RKO (cell line): ENCODE measurements at places on chromosomes 6 and 20.
A peak's percentile ranks its signal among the peaks of the same experiment; 100 is the strongest.

DNA sequence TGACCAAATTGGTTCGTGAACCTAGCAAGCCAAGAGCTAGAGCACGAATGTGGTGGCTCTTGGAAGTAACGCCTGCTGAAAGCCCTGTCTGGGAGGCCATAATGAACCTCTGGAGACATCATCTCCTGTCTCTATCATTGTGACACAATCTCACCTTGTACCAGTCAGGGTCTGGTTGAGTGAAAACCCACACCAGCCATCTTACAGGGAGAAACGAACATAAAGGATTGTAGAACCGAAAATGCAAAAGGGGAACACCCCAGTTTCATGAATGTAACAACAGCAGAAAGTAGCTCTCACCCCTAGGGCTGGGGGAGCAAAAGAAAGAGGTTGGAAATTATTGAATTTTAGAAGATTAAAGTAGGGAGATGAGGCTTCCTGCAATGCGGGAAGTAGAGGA lies 50.9 kb upstream of the TAB2 start:
- DNase-seq, result no peak

DNA sequence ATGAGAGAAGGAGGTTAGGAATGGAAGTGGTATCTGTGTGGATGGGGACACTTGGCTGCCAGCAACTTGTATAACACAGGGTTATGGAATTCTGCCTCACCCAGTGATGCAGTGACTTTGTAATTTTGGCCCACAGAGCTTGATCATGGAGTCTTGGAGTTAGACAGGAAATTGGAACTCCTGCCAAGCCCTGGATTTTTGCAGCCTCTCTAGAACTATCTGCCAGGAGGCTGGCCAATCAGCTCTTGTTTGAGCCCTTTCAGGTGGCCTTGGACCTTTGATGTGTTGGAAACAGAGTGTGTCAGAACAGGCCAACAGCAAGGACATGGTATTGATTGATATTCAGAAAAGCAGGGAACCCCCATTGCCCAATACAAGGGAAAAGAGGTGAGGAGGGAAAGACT lies 157.7 kb upstream of the GGTLC1 start:
- DNase-seq, result no peak

- DNase-seq, result peak; percentile 59
These were observed 405.3 kb upstream of the HS3ST5 start for GRCh38 chr6:114747995-114748625.

DNA sequence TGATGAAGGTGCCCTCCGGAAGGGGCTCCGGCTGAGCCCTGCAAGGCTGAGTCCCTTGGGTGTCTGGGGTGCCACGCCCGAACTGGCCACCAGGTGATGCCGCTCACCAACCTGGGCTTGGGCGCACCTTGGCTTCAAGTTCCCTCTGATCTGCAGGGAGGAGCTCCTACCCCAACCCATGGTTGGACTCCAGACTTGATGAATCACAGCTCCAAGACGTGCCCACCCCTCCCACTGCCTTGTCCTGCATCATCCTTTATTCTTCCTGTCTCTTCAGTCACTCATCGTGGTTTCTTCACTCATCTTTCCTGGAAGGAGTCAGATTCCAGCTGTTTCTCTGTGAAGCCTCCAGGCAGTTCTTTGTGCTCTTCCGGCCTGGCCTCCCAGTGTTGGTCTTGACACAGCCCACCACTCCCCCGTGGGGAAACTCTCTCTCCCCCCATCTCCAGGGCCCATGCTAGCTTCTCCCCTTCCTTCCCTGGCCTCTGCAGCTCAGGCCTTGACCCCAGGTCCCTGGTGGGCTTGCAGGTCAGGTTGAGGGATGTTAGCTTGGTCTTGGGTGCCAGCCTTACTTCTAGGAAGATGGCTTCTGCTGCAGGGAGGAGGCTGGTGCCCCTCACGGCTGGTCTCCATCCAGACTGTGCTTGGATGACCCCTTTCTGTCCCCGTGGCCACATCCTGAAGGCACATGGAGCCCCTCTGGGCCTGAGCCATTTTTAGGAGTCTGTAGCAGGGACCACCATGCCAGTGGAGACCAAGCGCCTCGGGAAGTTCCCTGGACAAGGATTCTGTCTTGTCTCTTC lies 2.6 kb upstream of the ZBP1 start:
- peak; percentile 37 for DNase-seq

GRCh38 chr6:2439632-2440031 lies 194.2 kb upstream of the GMDS start:
- DNase-seq, result no peak

- no peak for DNase-seq
These were observed 401.9 kb downstream of the THBS2 start for GRCh38 chr6:168851460-168852375.

GRCh38 chr20:37202267-37202943 lies 23.1 kb upstream of the MROH8 start:
- DNase-seq, result peak; percentile 95

- DNase-seq, result no peak
These were observed 49.0 kb downstream of the PTPRT start for GRCh38 chr20:43140726-43141125.

- DNase-seq, result no peak
These were observed 39.5 kb downstream of the C20orf203 start for GRCh38 chr20:32634041-32634805.

DNA sequence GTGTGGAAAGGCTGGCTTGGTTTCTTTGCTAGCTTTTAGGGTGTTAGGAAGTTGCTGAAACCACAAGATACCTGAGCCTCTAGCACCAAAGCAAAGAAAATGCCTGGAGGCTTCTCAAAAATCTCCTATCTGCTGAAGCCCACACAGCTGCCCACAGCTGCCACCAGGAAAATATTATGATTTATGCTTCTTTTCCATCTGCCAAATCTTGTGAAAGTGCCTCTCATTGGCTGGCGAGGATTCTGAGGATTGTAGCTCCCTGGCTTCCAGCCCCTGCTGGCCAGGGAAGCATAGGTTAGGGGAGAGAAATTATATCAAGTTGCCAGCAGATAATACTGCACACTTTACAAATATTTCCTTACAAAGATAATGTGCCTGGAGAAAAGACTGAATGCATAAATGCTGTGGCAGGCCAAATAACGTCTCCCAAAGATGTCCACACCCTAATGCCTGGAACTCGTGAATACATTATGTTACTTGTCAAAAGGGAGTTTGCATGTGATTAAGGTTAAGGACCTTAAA lies 98.4 kb downstream of the MRPL14 start:
- no peak for DNase-seq

- no peak for DNase-seq
These were observed 97.3 kb downstream of the TBC1D32 start for GRCh38 chr6:121236984-121237383.

DNA sequence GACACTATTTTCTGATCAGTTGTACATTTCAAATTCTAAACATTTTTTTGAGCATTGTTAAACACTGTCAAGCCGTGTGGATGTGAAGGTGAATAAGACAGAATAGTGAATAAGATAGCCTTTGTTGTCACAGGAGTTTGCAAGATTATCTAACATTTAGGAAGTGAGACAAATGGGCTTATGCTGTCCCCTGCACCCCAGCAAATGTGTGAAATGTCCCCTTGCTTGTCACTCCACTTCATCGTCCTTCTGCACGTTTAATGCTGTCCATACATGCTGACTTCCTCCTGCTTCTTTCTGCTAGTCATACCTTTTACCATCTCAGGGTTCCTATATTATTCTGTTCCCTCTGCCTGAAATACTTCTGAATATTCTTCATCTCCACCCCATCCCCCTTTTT lies 62.6 kb downstream of the CBFA2T2 start:
- no peak for DNase-seq

- DNase-seq, result peak; percentile 51
These were observed 344.8 kb downstream of the THBS2 start for GRCh38 chr6:168908887-168909286.

GRCh38 chr6:135537741-135538301 lies 40.3 kb upstream of the AHI1 start:
- peak; percentile 81 for DNase-seq

DNA sequence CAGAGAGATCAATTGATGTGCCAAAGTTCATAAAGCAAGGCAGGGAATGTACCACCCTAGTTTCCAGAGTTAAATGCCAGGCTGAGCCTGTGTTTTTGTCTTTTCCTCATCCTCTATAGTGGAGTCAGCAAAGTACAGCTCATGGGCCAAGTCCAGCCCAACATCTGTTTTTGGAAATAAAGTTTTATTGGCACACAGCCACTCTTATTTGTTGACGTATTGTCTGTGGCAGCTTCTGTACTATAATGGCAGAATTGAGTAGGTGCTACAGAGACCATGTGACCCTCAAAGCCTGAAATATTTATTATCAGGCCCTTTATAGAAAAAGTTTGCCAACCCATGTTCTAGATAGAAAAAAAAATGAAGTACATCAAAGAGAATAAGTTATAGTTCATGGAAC lies 187.0 kb downstream of the TSHZ2 start:
- no peak for DNase-seq

GRCh38 chr6:8627085-8627861 lies 191.9 kb upstream of the SLC35B3 start:
- peak; percentile 54 for DNase-seq

GRCh38 chr20:60202046-60202445 lies 243.8 kb downstream of the CDH26 start:
- no peak for DNase-seq

DNA sequence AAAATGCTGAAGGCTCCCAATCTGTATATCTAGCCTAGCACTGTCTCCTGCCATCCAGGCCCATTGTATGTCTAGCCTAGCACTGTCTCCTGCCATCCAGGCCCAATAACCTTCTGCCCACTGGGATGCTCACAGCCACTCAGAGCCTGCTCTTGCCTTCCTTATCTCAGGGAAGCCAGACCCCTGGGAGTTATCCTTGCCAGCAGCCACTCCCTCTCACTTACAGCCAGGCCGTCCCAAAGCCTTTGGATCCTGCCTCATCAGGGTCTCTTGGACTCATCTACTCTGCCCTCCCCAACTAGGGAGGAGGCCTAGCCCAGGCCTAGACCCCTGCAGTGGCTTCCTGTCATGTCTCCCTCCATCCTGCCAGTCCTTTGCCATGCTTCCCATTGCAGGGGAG lies 37.3 kb downstream of the KIF3B start:
- no peak for DNase-seq

GRCh38 chr6:54111341-54112045 lies at the start of gene MLIP:
TSS of gene MLIP (plus strand) at chr6:54111443. CDS start at chr6:54111480, 37 bp downstream.
- DNase-seq, result no peak

- DNase-seq, result no peak
These were observed 54.8 kb downstream of the CAP2 start for GRCh38 chr6:17448165-17448564.
